T-helper 2 cell (primary cell): ENCODE measurements at places on chromosomes 1 and 21.

DNA sequence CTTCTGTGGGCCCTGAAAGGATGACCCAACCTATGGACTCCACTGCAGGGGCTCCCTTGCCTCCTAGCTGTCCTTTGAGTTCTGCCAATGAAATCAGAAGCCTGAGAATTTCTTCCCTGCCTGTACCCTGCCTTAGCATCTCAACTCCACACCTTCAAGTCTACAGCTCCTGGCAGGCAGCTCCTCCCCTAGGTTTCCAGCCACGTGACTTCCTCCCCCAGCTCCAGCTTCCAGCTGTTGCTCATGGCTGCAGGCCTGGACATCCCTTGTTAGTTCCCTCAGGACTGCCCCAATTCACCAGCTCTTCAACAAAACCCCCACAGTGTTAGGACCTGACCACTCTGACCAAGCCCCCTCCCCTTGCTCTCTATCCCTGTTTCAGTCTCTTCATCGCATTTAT is 2.4 kb downstream of the RCAN1 start:
- no peak for DNase-seq

DNA sequence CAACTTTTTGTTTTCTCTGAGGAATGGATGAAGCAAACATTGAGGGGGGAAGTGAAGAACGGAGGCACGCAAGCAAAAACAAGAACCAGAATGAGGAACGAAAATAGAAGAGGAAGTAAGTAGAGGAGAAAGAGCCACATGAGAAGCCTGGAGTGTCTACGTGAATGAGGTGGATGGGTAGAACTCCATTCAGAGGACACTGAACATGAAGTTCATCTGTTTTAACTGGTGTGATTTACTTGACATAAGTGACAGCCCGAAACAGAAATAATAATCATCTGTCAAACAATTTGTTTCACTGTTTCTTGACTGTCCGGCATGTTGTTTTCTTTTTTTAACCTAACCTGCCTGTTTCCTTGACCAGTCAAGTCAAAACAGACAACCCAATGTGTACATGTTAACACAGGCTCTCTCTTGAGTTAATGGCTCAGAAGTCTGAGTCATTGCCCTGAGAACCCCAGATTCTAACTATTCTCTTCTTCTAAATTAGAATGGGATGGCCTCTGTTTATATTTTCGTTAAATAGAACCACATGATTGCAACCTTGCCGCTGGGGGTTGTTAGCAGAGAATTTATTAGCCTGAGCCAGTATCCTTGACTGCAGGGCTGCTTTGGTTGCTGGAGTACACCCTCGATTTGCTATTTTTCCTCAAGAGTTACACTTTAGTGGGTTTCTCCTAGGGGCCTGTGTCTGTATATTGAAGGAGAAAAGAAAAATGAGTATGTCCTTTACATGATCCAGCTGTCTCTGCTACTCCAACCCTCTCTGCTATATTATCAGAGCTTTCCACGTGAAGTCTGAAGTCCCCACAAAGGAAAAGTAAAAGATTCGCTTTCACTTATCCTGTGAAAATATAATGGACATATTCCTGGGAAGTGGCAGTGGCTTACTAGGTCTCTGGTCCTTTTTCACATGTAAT is 151.7 kb downstream of the ZC3H11B start:
- DNase-seq, result peak; percentile 45

GRCh38 chr1:222286011-222286410 is 261.9 kb downstream of the HHIPL2 start:
- no peak for DNase-seq

DNA sequence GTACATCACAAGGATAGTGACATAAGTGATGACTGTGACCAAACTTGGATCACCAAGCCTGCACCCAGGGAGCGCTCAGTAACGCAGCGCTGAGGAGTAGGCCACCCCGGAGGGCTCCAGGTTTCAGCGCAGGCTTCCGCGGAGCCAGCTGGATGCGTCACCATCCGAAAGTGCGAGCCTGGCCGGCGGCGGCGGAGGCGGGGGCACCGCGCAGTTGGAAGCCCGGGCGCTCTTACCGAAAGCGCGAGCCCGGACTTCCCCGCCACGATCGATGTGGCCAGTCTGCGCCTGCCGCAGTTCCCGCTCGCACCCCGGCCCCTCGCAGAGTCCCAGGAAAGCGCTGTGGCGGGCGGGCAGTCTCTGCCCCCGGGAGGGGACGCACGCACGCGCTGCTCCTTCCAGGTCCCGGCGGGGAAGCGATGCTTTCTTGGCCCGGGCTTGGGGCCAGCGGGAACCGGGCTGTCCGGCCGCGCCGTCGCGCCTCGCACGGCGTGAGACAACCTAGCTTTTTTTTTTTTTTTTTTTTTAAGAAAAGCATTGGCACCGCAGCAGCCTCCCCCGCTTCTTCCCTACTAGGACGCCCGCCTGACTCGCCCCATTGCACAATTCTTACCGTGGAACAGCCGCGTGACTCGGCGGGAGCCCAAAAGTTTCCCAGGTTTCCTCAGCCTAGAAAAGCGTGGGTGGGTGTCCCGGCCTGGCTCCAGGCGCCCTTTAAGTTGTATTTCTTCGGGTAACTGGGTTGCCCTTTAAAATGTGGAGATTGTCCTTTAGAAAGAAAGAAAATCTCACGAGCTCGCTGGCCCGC is 36.4 kb upstream of the JAK1 start:
- peak; percentile 89 for DNase-seq

GRCh38 chr1:234499943-234500245 is 20.9 kb upstream of the TARBP1 start:
- no peak for DNase-seq

DNA sequence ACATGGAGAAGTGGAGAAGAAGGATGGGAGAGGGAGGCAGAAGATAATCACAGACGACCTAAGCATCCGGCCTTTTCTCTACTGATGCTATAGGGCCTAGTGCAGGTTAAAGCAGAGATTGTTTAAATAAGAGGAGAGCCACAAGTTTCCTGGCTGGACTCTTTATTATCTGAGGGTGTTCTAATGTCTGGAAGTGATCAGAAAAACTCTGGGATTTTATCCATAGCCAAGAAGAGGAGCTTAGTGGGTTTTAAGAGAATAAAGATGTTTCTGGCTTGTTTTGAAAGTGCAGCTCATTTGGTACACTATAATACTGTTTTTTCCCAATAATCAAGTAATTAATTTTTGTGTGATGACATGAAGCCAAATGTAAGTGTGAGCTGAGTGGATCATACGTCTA is 419.0 kb downstream of the PTBP2 start:
- no peak for DNase-seq

- peak; percentile 58 for DNase-seq
Measured at GRCh38 chr1:53878492-53879105, 11.0 kb downstream of the YIPF1 start.

- no peak for DNase-seq
Measured at GRCh38 chr21:17527711-17528110, 14.9 kb downstream of the CXADR start.

GRCh38 chr1:90591970-90592356 is 125.1 kb downstream of the BARHL2 start:
- DNase-seq, result no peak

GRCh38 chr1:153680120-153680403 is 1.6 kb downstream of the NPR1 start:
- no peak for DNase-seq

DNA sequence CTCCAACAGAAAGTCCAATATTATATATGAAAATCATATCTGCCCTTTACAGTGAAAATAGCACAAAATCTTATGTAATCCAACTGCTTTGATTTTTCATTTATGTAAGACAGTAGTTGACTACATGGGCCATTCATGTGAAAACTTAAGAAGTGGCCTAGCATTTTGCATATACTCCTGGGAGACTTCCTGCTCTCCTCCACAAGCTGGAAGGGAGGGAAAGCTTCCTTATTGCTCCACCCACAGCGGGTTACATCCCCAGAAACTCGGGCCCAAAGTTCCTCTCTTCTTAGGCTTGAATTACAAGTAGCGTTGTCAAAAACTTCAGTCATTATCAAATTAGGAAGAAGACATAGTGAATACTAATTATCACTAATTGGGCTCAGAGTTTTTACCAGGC is 29.2 kb downstream of the FYB2 start:
- DNase-seq, result no peak

DNA sequence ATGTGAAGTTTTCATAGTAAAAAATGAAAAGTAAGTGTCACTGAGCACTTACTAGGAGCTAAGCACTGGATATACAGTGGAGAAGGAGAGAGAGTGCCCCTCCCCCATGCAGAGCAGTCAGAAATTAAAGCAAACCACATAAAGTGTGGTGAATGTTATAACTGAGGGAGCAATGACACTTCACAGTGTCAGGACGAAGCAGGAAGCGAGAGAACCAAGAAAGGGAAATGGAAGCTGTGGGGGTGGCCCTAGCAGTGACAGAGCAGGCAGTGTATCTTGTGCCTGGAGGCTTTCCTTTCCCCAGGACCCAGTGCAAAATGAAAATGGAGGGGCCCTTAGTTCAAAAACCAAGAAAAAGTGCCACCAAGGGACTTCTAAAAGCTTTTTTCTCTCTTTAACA is 21.5 kb upstream of the RCAN3 start:
- peak; percentile 48 for DNase-seq

GRCh38 chr1:92306020-92306419 is 7.2 kb downstream of the RPAP2 start:
- no peak for DNase-seq

- DNase-seq, result no peak
Measured at GRCh38 chr1:246728311-246728710, 4.1 kb downstream of the SCCPDH start.

DNA sequence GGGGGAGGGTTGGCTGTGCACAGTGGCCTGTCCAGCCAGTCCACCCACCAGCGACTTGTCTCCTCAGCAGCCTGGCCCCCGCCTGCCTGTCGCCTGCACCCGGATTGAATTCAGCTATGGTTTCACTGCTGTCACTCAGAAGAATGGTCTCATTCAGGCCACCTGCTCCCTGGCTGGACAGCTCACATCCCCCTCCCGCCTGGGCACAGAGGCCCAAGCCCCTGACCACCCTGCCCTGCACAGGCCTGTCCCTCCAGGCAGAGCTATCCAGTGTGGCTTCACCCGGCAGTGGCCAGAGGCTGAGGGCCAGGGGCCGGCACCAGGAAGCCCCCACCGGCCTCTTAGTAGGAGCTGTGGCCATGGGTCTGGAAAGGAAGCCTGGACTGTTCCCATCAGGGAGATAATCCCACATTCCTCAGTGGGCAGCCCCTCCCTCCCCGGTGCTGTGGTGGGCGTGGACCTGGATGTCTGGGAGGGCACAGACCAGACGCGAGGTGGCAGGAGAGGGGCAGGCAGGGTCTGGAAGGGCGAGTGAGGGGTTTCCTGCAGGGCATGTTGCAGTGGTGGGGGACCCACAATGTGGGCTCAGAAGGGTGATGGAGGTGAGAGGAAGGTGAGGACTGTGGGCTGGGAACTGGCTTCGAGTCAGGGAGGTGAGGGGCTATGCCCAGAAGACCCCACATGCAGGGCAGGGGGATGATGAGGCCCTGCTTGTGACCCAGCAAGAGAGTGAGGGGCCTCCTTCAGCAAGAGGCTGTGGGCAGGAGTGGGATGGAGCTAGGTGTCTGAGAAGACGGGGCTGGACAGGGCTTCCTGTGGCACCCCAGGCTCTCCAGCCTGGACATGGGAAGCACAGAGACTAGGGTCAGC is 30.4 kb downstream of the WNT9A start:
- no peak for DNase-seq

DNA sequence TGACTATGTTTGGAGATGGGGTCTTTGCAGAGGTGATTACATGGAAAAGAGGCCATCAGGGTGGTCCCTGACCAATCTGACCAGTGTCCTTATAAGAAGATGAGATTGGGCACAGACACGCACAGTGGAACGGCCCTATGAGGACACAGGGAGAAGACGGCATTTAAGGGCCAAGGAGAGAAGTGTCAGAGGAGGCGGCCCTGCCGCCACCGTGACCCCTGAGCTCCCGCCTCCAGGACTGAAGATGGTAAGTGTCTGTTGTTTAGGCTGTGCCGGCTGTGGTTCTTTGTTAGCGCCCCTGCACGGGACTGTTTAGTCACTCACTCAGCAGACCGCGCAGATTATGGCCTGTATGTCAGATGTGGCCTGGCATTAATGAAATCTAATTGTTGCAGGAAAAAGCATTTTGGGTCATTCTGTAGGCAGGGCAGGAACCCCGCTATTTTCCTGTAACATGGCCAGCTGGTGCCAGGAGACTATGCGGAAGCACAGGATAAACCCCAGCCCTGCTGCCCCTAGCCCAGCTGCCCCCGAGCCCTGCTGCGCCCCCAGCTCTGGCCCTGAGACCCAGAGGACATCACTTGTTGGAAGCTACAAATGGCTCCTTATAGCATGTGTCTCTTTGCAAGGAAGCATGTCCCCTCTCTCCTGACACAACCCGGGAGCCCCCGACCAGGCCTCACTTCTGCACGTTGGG is 53.7 kb upstream of the RIPK4 start:
- no peak for DNase-seq
